ENCODE measurements at places on chromosomes 13 and 19. TPM values are rescaled to one million over a fixed set of nuclear protein-coding genes. Genes with fewer than 3 reads are reported as not detected.
A peak's percentile ranks its signal among the peaks of the same experiment; 100 is the strongest.

- H3K4me3 ChIP-seq: no peak overlapping the region
- no peak overlapping the region for H3K27ac ChIP-seq
- no peaks in the 10 kb centered on the region for H3K27me3 ChIP-seq
- H3K4me1 ChIP-seq: peaks cover 5% of the 10 kb centered on the region
These were observed 228.7 kb downstream of the LACC1 start for GRCh38 chr13:44108331-44108858.

DNA sequence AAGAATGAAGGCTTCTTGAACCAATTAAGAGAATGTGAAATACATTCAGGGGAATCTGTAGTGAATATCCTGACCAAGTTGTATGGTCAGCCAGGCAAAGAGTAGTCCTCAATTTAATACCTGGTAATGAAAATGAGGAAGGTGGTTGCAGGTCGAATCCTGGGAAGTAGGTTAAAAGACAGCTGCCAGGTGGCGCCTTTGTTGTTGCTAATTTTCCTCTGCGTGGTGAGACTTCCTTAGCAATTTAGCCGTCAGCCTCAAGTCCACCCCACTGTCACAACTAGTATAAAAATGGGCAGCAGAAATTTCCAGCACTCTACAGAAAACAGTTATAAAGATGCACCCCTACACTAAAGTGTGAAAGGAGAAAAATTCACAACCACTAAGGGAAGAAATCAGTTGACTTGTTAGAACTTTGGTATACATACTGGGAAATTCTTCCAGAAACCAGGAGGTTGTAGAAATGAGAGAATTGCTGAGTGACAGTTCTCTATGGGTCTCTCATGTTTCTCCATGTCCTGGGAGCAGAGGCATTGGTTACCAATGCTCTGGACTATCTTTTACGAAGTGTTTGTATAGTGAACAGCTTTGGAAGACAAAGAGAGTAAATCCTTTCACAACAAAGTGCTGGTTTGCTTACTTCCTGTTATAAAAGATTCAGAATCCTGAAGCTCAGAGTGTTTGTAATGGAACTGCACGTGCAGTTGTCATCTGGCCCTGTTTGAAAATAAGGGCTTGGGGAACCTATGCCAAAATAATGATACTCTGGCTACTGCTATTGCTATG, 235.9 kb downstream of the NHLRC3 start:
- no peaks in the 10 kb centered on the region for H3K4me1 ChIP-seq
- H3K27me3 ChIP-seq: no peaks in the 10 kb centered on the region
- H3K27ac ChIP-seq: no peak overlapping the region
- no peak for DNase-seq
- H3K36me3 ChIP-seq: no peaks in the 10 kb centered on the region

DNA sequence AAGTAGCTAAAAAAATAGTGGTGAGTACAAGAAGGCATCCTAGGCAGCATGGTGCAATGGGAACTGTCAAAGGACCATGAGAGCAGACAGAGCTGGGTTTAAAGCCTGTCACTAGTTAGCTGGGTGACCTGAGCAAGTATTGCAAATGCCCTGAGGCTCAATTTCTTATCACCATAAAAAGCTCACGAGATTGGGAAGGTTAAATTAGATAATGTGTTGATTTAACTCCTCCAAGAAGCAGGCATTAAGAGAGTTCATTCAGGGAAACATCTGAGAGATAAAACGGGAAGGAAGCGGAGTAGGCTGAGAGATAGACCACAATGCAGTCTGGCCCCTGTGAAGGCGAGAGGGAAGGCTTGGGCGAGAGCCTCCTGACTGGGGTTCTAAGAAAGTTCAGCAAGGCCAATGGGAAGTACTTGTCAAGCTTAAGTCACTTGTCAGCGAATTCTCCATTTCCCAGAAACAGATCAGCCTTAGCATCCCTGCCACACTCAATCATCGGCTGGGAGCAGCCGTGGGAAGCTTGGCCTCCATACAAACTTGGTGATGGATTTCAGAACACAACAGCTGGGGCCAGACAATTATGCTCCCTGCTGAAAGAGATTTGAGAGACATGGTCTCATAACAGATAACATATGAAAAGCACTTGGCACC, 105.5 kb downstream of the POU4F1 start:
- DNase-seq: no peak
- no peak overlapping the region for H3K27ac ChIP-seq
- H3K4me3 ChIP-seq: no peak overlapping the region

Gene IL4I1
- 0.30 TPM for total RNA-seq

DNA sequence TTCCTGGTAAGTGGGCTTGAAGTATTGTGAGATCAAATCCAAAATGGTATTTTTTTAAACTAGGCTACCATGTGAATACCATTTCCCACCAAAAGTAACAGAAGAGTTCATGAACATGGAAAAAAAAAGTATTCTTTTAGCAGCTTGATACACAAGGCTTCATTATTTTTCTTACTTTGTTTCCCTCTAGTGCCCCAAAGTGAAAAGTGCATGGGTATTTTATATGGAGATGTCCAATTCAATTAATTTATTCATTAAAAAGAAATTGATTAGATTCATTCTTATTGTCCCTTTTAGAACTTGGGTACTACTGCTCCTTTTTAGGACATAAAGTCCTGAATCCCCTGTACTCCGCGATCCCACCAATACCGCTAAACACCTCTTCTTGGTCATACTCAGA, 28.6 kb upstream of the SCEL start:
- no peak overlapping the region for H3K4me3 ChIP-seq
- no peaks in the 10 kb centered on the region for H3K27me3 ChIP-seq
- peak; percentile 23 for DNase-seq
- H3K27ac ChIP-seq: no peak overlapping the region
- H3K36me3 ChIP-seq: no peaks in the 10 kb centered on the region
- no peaks in the 10 kb centered on the region for H3K4me1 ChIP-seq
